ENCODE measurements at places on chromosomes 1 and 21.

DNA sequence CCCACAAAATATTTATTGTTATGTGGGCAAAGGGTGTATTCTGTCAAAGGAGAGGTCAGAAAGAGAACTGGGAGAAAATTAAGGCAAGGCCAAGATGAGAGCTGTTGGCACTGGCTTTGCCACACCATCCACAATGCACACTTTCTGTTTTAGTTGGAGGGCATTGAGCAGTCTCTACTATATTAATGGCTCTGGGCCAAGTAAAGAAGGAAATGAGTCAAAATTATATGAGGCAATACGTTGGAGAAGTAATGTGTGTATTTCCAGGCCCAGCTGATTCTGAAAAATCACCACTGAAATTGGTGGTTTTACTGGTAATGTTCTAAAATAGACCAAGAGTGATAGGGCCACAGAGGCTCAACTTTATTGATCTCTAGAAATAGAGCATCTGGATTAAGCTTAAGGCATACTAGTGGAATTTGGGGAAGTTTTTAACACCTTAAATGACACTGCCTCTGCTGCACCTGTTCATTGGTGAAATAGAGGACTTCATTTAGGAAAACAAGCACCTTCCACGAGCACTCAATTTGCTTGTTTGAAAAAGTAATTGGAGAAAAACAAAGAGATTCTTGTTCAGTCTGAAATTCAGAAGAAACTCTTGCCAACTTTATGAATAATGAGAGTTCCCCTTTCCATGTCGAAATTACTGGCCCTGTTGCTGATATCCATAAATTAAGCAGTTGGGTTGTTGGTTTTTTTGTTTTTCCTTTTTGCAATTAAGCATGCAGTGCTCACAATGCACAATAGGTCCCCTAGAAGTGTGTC, 424.9 kb downstream of the ADGRL2 start:
- no peak for DNase-seq

DNA sequence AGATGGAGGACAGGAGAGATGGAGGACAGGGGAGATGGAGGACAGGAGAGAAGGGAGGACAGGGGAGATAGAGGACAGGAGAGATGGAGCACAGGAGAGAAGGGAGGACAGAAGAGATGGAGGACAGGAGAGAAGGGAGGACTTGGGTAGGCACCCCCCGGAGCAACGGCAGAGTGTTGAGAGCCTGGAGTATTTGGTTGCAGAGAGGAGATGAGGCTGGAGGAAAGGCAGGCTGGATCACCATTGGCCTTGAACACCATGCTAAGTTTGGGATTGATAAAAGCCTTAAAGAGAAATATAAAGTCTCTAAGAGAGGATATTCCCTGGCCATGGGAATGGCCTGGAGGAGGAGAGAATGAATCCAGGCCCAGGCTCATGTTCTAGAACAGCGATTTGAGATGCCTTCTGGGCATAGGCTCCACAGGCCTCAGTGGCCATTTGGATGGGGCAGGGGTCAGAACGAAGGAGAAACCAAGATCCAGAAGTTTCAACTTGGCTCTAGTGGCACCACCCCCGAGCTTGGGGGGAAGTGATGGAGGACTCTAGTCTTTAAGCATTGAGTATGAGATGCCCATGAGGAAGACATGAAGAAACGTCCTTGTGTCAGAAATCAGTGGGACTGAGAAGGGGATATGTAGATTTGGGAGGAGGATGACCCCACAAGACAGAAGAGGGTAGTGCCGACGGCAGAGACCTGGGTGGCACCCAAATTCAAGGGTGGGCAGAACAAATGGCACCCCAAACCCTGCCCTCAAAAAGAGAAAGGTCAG, 47.9 kb upstream of the EDN2 start:
- DNase-seq = no peak

DNA sequence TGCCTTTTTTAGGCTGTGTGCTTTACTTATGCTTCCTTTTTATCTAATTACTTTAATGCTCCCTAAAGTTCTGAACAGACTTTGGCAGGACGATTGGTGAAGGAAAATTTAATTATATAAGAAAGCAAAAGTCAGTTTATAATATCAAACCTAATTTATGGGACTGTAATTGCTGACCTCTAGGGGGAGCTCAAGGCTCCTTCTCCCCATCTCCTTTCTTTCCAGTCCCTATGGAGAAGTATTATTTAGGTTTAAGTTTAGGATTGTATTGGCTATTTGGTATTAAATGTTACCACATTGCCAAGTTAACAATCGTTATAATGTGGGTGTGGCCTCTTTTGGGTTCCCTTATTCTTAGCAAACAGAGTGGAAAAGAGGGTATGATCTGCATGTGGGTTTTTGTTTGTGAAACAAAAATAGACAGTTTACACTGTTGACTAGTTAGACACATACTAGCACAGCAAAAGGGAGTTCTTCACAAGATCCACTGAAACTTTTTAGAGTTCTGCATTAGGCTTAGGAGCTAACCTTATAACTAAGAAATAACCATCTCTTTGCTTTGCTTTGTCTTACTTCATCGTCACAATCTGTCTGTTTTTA, 48.2 kb upstream of the TNFSF4 start:
- no peak for DNase-seq

GRCh38 chr1:211641044-211641800, 34.2 kb downstream of the NEK2 start:
- DNase-seq = no peak

DNA sequence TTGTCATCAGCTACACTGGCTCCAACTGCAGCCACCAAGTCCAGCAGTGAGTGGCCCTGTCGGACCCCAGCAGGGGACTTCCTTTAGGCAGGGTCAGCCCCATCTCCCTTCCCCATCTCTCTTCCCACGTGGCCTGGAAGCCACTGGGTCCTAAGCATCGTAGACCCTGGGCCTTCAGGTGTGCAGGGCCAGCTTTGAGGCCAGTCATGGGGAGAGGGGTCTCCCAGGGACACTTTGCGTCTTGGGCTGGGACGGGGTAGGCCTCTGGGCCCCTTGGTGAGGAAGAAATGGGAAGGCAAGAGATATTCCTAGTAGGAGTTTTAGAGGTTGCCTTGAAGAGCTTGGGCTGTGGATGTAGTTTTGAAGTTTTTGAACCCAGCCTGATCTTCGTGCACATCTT, 12.1 kb upstream of the MIIP start:
- DNase-seq = no peak

DNA sequence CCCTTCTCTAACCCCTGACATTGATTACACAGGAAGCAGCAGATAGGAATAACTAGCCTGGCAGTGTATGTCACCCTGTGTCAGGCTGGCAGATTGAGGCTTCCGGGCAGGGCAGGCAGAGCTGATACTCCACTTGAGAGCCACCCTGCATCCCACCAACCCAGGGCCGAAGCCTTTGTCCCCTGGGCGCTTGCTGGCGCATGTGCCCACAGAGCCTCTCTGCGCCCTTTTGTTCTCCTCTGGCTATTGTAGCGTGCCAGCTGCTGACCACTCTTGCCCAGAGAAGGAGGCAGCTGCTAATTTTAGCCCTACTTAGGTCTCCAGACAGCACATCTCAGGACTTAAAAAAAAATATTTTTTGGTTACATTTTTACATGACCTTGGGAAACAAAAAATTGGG, 304.9 kb downstream of the HHAT start:
- no peak for DNase-seq

DNA sequence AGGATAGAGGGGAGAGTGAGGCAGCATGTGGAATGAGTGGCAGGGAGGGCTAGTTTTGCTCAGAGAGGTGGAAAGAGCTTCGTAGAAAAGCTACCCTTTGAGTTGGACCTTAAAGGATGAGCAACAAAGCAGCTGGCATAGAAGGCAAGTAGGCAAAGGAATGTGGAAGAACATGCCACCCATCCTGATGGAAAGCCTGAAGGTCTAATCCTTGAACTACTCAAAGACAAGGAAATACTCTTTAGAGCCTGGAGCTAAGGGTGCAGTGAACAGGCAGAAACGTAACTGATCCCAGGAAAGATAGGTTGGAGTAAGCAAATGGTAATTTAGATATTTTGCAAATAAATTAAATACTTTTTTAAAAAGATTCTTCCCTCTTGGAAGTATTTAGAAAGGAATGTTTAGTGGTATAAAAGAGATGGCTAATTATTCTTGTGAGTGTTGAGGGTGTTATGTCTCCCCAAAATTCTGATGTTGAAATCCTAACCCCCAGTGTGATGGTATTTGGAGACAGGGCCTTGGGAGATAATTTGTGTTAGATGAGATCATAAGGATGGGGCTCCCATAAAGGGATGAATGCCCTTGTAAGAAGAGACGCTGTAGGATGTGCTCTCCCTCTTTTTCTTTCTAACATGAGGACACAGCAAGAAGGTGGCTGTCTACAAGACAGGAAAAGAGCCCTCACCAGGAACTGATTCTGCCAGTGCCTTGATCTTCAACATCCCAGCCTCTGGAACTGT, 308.1 kb upstream of the RUNX1 start:
- no peak for DNase-seq

DNA sequence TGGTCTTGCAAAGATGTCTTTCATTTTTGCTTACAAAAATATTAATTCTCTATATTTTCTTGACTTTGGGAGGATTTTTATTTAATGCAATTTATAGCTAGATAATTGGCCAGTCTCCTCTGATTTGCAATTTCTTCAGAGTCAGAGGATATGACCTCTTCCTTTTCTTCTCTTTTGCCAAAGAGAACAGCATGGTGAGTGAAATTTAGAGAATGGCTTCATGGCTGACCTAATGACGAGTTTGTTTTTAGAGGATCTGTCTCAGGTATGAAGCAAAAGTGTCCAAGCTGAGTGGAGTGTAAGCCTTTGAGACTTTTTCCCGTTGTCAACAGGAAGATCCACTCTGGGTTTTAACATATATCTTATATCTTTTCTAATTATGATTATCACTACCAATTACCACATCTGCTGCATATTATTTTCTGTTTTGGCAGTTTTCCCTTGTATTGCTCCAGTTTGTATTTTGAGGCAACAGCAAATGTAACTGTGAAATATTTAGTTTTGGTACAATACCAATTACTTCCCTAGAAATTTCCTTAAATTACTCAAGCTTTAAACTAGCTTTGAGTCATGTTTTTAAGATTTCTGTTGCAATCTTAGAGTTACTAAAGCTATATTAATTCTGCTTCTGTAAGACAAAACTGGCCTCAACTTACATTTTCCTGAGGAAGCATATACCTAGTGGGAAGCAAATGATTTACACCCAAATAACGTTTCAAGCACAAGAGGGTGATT, 332.8 kb upstream of the ZRANB2 start:
- no peak for DNase-seq

DNA sequence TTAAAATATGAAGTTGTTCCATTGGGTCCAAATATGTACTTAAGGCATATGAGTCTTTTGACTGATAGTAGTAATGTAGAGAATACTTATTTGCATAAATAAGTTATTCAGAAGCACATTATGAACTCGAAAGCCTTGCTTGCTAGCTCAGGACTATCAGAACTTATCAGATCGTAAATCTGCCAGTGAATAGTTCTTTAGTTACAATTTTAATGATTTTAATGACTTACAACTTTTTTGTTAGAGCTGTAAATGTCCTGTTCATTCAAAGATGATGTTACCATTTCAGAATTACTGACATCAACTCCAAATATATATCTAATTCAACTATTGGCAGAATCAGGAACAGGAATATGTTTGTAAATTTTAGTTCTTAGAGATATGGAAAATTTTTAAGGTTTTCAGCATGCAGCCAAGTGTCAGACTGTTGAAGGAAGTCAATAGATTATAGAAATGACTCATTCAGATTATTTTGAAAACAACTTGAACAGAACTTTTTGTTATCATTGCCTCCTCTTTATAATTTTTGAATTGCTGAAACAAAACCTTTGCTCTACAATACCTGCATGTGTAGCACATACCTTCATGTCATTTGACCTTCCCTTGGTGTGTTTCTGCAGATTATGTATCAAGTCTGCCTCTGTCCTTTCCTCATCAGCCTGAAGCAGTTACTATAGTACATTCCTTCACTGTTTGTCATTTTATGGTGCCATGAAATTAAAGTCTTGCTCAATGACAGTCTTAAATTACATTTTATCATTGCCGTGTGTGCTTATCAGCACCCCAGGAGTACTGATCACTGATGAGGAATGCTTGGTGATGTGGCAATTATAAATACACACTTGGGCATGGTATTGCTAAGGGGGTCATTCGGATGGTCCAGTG, 44.9 kb downstream of the LRRC8D start:
- no peak for DNase-seq

DNA sequence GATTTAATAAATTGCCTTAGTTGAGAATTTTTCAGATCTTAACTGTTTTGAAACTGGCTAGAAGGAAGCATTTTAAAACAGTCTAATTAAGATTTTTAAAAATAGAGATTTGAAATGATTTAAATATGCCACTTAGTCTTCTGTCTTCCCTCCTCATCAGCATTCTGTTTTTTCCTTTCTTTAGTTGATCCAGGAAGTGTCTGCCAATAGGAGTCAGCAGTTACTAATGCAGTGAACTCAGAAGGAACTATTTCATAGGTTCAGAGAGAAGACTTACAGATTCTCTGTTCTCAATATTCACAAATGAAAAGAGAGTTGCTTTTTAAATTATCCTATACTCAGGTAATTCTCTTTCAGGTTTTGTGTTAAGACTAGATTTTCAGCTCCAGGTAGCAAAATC, 84.5 kb downstream of the RPS6KC1 start:
- DNase-seq = no peak

- DNase-seq = no peak
Measured at GRCh38 chr1:8813991-8814390, 3.4 kb downstream of the RERE start.

- DNase-seq = no peak
Measured at GRCh38 chr1:188706742-188707141, 1770.9 kb downstream of the BRINP3 start.

- DNase-seq = no peak
Measured at GRCh38 chr21:22342889-22343288, 1344.7 kb downstream of the NCAM2 start.

- no peak for DNase-seq
Measured at GRCh38 chr1:202692959-202693555, 17.2 kb downstream of the SYT2 start.

DNA sequence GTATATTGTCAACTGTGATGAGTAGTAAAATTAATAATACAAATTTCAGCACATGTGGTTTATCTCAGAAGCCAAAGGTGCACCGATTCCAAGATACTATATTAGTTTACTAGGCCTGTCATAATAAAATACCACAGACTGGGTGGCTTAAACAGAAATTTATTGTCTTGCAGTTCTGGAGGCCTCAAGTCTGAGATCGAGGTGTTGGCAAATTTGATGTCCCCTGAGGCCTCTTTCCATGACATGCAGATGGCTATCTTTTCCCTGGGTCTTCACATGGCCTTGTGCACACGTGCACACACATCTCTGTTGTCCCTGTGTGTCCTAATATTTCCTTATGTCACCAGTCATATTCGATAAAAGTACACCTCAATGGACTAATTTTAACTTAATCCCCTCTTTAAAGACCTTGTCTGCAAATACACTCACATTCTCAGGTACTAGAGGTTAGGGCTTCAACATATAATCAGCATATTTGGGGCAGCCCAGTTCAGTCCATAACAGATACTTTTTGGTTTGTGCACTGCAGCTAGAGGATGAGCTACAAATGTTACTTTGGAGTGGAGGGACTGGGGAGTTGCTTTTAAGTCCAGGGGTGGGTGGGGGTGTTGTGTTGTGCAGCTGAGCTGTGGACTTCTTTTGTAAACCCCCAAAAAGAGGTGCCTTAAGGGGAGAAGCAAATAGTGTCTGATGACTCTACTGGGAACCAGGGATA, 21.4 kb downstream of the TSNAX start:
- DNase-seq = no peak

Measured in cortex of kidney (tissue), 1 donor.